Activated naive CD4-positive, alpha-beta T cell treated with anti-CD3 and anti-CD28 coated beads, Interleukin-2, amount 50 U/mL, for 72 hours (primary cell): ENCODE measurements at places on chromosomes 3 and 15. TPM values are rescaled to one million over a fixed set of nuclear protein-coding genes. Genes with fewer than 3 reads are reported as not detected.
A peak's percentile ranks its signal among the peaks of the same experiment; 100 is the strongest.

GRCh38 chr3:119235151-119235550 is 5.5 kb downstream of the B4GALT4 start:
- DNase-seq = no peak

DNA sequence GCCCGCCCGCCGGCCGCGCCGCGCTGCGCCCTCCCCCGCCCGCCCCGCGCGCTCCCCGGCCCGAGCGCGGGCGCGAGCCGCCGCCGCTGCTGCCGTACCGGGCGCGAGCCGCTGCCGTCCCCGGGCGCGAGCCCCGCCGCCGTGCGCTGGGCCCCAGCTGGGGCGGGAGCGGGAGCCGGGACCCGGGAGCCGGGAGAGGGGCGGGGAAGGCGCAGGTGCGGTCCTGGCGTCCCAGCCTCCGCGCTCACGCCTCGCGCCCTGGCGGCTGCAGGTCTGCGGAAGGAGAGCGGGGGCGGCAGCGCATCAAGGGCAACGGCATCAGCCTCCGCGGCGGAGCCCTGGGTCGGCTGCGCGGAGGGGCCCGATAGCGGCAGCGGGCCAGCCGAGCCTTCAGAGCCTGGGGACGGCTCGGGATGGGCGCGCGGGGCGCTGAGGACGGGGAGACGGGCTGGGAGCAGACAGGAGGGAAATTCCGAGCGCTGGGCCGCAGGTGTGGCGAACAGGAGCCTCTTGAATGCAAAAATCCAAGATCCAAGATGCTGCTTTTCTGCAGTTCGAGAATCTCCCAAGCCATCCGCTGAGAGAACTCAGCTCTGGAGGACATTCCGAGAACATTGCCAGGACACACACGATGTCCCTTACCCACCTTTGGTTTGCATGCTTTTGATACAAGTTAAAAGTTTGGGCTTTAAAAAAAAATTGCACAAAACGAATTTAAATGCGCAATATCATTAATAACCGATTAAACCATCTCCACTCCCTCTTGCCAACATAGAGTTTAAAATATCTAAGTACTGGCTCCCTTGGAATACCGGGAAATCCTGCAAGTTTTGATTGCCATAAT is 251.1 kb downstream of the TJP1 start:
- peak; percentile 23 for DNase-seq

DNA sequence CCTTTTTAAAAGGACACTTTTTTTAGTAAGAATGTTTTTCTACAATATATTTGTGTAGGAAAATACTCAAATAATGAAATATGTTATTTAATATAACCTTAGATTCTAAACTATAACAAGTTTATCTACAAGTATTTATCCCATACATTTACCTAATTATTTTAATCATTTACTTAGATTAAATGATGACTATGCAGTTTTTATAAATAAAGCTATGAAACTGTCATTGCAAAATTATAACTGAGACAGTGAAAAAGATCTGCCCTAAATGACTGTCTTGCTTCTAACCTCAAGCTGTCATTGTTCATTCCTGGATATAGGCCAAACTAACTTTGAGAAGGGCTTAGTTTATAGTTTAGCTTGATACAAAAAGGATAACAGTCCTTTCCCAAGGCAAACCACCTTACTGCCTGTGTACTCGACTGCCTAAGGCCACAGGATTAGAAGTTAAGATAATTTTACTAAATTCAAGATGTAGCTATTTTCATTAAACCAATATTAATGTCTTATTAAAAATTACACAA is 84.1 kb downstream of the GLDN start:
- no peak for DNase-seq

GRCh38 chr3:147773116-147773630 is 364.0 kb downstream of the ZIC1 start:
- no peak for DNase-seq

DNA sequence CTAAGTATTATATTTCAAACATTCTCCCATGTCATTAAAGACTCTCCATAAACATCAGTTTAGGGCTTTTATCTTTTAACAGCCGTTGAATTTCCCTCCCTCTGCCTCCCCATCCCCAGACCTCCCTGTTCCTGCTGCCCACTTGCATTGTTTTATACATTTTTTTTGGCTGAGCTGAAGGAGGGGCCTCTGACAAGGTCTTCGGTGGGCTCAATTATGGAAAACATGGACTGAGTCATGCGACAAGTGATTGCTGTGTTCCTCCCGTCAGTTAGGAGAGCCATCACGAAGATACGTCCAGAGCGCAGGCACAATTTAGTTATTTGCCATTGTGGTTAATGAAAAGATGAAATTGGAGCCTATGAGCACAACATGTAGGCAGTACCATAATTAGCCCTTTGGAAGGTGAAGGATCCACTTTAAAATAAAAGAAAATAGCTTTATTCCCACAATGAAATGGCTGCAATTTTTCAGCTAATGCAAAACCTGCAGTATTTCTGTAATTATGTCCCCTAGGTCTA is 12.0 kb upstream of the NMNAT3 start:
- DNase-seq = no peak

DNA sequence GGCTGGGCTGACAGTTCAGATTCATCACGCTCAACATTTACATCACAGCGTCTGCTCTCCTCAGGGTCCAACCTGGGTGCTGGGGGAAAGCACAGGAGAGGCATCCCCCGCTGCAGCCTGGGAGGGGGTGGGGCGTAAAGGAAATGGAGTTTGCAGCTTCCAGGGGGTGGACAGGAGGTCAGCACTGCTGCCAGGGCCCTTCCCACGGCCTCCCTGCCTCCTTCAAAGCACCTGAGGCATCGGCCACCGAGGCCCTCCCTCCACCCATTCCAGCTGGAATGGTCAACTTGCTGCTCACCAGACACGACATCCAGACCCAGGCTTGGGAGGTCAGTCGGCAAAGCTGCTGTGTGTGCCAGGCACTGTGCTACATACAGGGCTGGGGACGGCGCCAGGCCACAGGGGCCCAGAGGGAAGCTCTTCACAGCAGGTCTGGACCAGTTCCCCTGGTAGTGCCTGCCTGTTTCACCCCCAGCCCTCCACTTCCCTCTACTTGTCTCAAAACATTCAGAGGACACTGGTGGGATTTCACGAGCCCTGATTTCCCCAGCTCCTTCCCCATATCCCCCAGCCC is 120.7 kb downstream of the ANP32A start:
- DNase-seq = no peak

- DNase-seq = no peak
These were observed 28.6 kb downstream of the KCNAB1 start for GRCh38 chr3:156148946-156149381.

DNA sequence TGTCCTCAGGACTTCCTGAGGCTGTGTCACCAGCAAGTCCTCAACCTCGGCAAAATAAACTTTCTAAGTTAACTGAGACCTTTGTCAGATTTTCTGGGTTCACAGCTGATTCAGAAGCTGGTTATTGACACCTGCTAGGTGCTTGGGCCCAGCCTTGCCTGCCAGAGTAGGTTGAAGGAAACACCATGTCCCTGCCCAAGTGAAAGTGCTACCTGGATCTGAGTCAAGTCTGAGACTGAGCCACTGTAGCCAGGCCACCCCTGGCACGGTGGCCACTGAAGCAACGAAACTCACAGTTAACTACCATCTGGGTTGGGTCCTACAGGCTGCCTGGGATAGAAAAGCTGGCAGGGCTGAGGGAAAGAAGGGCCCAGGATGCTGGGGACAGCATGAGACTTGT is 8.2 kb downstream of the HYAL2 start:
- DNase-seq = no peak

GRCh38 chr15:71592203-71592602 is 218.2 kb upstream of the NR2E3 start:
- DNase-seq = no peak

- DNase-seq = no peak
These were observed 42.9 kb downstream of the SIDT1 start for GRCh38 chr3:113575206-113575605.

- DNase-seq = no peak
These were observed 12.6 kb downstream of the YEATS2 start for GRCh38 chr3:183710231-183710630.

DNA sequence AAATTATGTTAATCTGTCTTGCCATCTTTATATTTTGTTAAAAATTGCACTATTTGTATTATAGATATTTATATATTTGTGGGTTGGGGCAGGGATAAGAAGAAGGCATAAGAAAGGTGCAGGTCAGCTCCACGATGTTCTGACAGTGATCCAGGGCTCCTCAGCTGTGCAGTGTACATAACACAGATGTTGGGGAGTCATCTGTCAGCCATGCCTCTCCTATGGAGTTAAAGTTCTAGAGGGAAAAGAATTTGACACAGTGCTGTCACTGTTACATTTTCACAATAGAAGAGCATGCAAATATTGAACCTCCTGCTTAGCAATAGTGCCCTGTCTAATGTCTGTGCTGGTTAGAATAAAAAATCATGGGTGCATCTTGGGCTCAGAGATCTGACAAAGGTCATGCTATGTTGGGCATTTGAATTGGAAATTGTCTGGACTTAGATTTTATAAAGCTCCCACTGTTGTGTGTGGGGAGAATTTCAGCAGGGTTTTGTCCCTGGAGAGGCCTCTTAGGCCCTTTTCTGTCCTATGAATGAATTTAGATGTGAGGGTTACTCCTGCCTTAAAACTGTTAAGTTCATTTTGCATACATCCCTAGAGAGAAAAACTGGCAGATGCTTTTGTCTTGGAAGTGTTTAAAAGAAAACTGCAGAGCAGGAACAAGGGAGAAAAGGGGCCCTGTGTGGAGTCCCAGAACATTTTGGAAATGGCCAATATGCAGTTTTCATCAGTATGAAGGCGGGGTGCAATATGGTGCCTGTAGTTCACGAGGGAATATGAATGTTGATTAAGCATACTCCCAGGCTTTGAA is 20.4 kb downstream of the CDIN1 start:
- no peak for DNase-seq

DNA sequence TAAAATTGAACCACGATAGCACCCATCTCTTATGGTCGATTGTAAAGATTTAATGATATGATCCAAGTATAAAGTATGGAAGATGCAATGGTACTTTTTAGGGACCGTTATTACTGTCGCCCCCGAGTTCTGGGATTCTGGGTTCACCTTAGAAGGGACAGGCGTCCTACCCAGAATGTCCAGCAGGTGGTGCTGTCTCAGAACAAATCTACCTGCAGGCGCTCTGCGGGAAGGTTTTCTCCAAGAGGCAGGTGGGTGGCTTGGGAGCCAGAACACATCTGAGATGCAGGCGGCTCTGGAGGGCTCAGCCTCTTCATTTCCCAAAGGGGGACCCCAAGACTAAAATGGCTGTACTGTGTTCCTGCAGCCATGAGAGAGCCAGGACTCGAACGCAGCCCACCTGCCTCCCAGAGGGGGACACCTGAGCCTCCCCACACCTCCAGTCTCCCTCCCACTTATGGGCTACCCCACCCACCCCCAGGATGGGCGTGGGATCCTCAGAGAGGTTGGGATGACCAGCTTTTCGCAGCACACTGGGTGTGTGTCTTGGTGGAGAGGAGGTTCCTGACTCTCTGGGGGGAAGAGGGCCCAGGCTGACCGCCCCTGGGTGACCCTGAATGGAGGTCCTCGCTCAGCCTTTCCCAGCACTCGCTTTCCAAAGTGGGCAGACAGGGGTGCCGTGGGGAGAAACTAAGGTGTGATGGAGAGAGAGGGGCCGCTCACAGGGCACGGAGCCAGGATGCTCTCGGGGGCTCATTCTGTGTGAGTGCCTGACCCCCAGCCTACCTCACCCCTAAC is 28.1 kb upstream of the CORO2B start:
- DNase-seq = peak; percentile 80

DNA sequence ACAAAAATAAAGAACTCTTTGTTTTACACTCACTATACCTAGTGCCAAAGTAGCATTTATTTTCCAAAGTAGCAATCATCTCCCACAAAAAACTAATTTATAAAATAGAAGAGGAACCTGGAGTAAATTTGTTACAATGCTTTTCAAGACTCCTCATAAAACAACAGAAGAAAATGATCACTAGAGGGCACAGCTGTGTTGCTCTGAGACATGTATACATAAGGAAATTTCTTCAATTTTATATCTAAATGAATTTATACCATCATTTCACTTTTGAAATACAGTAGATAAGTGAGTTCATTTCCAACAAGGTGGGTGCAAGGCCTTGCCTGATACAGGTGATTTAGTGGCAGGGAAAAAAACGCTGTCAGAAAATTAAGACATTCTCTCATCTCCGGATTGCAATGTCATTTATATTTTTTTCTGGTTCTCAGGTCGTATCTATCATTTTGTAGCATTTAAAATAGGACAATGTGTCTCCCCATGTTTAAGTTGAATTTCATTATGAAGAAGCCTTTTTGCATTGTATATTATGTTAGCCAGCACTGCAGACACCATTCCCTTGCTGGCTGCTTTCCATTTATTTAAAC is 25.3 kb upstream of the ARHGEF26 start:
- no peak for DNase-seq

DNA sequence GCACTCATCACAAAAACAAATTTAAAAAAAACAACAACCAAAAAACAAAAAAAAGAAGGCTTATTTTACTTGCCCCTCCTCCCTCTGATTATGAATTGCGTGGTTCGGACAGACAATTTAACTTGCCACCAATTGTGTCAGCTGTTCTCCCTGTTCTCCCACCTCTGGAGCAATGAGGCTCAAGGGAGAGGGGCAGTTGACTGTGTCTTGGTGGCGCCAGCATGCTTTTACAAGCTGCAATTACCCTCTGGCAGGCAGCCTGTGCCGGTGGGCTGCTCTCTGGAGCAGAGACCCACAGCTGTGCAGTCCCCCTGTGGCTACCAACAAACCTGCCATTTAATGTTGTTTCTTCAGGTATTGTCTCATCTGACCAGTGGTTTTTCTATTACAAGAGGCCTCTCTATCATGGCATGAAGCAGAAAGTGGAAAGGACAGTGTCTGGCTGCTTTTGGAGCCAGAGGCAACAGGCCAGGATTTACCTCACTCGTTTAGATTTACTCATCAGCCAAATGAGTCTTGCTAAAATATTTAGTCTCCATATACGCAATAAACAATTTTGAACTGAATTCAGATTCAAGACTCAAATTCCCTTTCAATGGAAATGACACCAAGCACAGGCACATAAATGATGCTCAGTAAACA is 192.0 kb upstream of the TPRG1 start:
- DNase-seq = no peak

DNA sequence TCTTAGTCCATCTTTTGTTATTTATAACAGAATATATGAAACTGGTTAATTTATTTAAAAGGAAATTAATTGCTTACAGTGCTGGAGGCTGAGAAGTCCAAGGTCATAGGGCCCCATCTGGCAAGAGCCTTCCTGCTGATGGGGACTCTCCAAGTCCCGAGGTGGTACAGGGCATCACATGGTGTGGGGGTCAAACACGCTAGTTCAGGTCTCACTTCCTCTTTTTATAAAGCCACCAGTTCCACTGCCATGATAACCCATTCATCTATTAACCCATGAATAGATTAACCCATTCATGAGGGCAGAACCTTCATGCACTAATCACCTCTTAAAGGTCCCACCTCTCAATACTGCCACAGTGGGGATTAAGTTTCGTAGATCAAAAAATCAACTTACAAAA is 659.3 kb downstream of the NAALADL2 start:
- no peak for DNase-seq

The WWTR1 gene
- 0.99 TPM for total RNA-seq

The HIGD2B gene
- total RNA-seq = 0.68 TPM

The BMF gene
- 11.6 TPM for total RNA-seq

The KY gene
- not detected for total RNA-seq

The GOLGA8H gene
- total RNA-seq = 0.60 TPM

The CDC25A gene
- total RNA-seq = 37.6 TPM

The CCDC32 gene
- total RNA-seq = 24.1 TPM

The RSL24D1 gene
- 137 TPM for total RNA-seq

The CHRM5 gene
- not detected for total RNA-seq
